ENCODE measurements at places on chromosomes 3 and 15.

- DNase-seq, result no peak
These were observed 4.8 kb downstream of the BMF start for GRCh38 chr15:40103864-40104271.

DNA sequence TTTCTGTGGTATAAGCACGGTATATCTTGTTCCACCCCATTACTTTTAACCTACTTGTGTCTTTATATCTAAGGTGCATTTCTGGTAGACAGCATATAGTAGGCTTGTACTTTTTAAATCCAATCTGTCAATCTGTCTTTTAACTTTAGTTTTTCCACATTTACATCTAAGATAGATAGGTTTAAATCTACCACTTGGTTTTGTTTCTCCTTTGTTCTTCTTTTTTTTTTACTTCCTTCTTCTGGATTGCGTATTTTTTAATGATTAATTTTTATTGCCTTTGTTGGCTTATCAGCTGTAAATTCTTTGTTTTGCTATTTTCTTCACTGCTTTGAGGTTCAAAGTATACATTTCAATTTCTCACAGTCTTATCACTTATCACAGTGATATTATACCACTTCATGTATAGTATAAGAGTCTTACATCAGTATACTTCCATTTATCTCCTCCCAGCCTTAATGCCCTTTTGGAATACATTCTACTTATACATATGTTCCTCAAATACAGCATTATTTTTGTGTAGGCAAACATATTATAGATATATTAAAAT is 31.0 kb downstream of the IQCB1 start:
- DNase-seq, result no peak

DNA sequence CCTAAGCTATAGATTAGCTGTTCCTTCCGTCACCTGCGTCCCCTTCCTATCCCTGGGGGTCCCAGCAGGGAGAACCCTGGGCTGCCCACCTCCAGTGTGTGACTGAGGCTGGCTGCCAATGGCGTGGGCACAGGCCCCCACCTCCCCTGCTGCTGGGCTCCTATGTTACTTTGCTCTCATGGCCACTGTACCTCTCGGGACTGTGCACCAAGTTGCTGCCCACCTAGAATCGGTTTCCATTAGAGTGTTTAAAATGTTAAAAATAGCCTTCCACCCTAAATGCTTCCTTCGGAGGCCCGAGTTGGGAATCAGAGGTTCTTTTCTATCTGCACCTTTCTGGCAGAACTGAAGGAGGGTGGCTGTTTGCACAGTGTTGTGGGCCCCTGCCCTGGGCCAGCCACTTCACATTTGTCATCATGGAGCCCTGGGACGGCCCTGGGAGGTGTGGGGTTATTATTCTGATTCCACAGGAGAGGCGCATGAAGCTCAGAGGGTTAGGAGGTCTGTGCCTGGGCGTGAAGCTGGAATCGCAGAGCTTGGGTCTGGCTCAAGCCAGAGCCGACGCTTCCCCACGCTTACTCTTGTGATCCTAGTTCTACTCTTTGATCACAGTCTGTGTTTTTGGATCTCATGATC is 29.1 kb downstream of the IRAK2 start:
- no peak for DNase-seq

GRCh38 chr3:120177707-120178306 is 83.6 kb upstream of the GSK3B start:
- no peak for DNase-seq

GRCh38 chr3:58059349-58060321 is 51.4 kb downstream of the FLNB start:
- DNase-seq, result no peak

DNA sequence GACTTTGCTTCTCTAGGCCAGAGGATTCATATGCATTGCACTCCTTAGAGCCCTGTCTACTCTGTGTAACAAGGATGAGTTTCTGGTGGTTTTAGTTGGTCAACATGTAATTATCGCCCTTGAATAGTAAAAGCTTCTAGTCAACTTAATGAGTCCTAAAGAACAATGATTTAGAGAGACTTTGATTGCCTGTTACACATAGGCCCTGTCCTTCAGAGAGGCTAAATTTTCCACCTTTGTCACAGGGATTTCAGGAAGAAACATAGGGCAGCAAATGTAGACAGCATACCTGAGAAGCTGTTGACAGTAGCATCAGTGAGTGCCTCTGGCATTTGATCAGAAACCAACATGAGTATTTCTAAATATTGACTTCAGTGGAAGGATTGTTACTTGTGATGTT is 7.1 kb downstream of the BTLA start:
- DNase-seq, result no peak

DNA sequence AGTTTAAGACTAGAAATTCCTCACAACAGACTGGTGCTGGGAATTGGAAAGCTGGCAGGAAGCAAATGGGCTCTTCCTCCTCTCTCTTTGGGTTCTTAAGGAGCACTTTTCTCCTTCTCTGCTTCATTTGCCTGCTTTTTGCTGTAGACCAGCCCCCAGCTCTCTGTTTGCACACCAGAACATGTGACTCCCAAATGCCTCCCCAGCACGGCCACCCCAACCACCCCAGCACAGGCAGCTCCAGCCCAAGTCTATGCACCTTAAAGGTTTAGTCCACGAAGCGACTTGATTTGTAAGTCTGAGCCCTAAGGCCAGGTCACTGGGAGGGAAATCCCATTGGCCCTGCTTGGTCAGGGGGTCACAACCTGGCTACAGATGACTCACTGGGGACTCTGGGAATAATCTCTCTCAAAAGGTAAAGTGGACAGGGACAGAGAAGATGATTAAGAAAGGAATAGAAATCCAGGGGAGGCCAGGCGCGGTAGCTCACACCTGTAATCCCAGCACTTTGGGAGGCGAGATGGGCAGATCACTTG is 377.8 kb upstream of the PROK2 start:
- no peak for DNase-seq

GRCh38 chr3:18290157-18290556 is 135.0 kb downstream of the SATB1 start:
- DNase-seq, result no peak

GRCh38 chr3:169044331-169045113 is 619.0 kb downstream of the MECOM start:
- no peak for DNase-seq

GRCh38 chr3:16085884-16086608 is 88.4 kb upstream of the GALNT15 start:
- DNase-seq, result no peak

- DNase-seq, result no peak
These were observed 57.9 kb downstream of the TRAK1 start for GRCh38 chr3:42148982-42149432.

GRCh38 chr3:11059090-11059798 is 66.7 kb downstream of the SLC6A1 start:
- no peak for DNase-seq

DNA sequence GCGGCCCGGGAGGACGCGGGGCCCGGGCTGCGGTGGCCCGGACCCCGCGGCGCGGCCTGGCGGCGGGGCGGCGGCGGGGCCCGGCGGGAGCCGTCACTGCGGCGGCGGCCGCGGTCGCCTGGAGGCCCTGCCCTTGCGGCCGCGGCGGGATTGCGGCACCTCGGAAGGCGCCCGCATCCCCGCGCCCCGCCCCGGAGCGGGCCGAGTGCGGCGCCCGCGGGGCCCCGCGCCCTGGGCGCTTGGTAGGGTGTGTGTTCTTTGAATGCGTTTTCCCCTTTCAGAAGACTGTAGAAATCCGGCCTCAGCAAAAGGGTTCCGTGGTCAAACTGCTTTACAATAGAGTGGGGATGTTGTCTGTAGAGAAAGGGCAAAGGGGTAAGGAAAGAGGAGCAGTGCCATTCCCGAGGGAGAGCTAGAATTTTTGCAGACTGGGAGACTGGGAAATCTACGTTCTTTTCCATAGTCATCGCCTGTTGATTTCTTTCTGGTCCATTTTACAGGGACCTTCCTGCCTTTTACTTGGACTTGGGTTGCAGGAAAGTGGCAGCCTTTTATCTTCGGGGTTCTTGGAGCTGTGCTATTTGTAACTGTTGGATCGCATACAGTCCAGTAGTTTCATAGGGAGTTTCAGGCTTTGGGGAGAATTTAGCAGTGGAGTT is 630 bp downstream of the SNRK start:
- peak; percentile 5 for DNase-seq

GRCh38 chr3:114057011-114057347 is 442 bp downstream of the QTRT2 start:
- no peak for DNase-seq

GRCh38 chr3:8576841-8577571 is 67.6 kb downstream of the SSUH2 start:
- DNase-seq, result no peak

GRCh38 chr3:73094951-73095350 is 33.5 kb downstream of the EBLN2 start:
- DNase-seq, result no peak

- no peak for DNase-seq
These were observed 20.1 kb upstream of the LDHAL6B start for GRCh38 chr15:59186501-59186900.

DNA sequence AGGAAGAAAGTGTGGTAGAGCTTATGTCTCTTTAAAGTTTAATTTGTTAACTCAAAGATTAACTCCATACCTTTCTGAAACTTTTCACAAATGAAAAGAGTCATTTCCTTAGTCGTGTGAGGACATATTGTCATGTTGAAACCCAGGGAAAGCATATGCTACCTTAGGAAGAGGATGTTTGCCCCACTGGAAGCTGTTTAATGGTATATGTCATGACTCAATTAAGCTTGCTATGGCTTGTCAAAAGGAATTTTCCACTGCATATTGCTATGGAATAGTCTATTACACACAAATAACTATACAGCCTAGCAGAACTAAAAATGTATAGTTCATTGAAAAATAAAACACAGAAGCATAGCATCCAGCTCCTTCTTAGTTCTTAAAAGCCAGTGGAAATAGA is 69.9 kb downstream of the NSUN3 start:
- no peak for DNase-seq

DNA sequence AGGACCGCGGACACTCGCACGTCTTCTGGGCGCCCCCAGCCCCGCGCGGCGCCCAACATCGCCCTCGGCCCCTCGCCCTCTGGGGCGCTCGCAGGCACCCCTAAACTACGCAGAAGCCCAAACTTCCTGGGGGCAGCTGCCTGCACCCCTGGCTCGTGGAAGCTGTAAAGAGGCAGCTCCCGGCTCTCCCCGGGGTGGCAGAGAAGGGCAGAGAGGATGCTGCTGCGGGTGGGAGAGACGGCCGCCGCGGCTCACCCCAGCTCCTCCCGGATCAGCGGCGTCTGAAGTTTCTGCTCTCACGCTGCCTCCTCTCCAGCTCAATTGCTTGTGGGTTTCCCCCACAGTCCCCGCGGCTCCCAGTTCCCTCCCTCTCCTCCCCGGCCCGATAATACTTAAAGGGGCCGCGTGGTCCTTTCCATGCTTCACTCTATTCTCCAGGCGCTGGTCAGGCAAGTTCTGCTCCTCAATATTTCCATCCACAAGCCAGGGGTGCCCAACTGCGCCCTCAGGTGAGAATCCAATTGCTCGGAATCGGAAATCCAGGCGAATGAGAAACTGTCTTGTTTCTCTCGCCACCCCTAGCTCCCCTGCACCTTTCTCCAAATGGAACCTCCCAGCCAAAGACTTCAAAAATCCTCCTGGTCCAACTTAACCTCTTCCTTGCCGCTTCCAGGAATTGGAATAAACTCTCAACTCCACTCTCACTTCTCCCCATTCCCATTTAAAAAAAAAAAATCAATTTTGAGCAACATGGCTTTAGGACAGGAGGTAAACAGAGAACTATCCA is 748.5 kb downstream of the ROBO1 start:
- DNase-seq, result no peak

GRCh38 chr3:73473181-73473897 is 151.4 kb downstream of the PDZRN3 start:
- no peak for DNase-seq

- no peak for DNase-seq
These were observed 38.5 kb downstream of the PTPN23 start for GRCh38 chr3:47419083-47420043.

DNA sequence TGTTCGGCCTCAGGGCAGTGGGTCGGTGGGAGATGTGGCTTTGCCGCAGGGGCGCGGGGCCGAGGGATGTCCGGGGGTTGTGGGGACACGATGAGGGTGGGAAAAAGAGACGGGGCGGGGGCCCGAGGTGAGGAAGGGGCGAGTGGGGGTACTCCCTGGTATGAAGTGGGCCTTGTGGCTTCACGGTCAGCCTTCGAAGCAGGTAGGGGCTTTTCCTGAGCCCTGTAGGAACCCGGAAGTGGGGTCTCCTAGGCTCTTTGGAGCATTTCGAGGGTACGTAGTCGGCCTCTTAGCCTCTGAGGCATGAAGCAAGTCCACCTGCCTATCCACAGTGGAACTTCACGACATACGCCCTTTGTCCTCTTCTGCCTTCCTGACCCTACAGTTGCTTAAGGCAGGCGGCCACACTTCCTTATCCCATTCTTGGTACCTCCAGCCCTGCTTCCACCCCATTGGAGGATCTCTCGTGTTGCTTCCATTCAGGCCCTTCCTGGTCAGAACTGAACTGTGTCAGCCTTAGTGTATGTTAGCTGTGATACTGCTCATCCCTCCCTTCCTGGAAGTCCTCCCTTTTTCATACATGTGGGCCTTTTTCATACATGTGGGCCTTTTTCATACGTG is 389 bp downstream of the ARPC4 start:
- DNase-seq, result no peak

- DNase-seq, result no peak
These were observed 895 bp downstream of the GATA2 start for GRCh38 chr3:128491941-128492670.

- no peak for DNase-seq
These were observed 124.7 kb downstream of the SRGAP3 start for GRCh38 chr3:9124730-9125129.

GRCh38 chr3:43499256-43499655 is 122.6 kb downstream of the ANO10 start:
- no peak for DNase-seq

GRCh38 chr3:38689774-38690173 is 40.3 kb upstream of the SCN5A start:
- DNase-seq, result no peak

DNA sequence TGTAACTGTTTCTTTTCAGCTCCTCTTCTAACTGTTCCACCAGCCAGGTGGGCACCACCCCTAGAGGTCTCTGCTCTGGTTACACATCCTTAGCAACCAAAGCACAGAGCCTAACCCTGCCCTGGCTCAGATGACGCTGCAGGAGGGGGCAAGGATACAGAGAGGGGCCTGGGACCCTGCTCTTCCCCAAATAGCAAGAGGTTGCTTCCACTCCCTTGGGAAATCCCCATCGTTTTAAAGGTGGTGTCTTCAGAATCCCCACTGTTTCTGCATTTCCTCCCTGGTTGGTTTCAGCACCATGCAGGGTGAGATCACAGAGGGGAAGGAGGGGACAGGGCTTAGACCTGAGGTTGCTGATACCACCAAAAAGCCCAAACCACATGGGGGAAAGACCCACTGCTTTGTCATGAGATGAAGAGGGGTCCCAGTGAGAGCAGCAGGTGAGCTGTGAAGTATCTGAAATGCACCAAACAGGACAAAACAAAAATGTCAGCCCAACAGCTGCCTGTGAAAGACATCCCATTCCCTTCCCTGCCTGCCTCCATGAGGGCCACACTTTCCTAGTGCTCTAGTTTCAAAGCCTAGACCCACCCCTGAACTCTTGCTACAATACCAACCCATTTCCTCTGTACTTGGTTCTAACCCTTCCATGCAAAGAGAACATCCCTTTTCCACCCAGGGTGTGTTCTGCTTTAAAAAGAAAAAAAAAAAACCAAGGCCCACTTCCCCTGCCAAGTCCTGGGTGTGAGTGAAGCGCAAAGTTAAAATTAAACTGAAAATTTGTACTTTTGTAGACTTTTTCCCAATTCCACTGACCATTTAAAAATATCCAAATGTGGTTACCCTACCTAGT is 29.0 kb downstream of the ANP32A start:
- DNase-seq, result peak; percentile 18

- no peak for DNase-seq
These were observed 51.7 kb upstream of the TJP1 start for GRCh38 chr15:29873947-29874411.
